ENCODE measurements at places on chromosomes 7 and 10.

DNA sequence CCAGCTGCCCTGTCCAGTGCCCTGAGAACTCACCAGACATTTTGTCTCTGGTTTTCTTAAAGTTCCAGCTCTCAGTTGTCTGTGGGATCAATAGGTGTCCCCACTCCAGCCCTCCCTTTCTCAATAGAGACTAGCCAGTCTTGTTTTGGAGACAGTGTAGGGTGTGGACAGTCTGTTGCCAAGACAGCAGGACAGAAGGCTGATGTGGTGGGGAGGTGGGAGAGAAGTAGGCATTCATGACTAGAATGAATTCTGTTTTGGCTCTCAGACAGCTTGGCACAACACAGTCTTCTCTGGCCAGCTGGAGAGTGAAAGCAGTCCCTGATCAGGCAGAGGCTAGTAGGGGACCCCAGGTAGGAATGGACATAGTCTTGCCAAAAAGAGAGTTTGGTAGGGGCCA, 467.0 kb upstream of the PODXL start:
- no peak for DNase-seq

DNA sequence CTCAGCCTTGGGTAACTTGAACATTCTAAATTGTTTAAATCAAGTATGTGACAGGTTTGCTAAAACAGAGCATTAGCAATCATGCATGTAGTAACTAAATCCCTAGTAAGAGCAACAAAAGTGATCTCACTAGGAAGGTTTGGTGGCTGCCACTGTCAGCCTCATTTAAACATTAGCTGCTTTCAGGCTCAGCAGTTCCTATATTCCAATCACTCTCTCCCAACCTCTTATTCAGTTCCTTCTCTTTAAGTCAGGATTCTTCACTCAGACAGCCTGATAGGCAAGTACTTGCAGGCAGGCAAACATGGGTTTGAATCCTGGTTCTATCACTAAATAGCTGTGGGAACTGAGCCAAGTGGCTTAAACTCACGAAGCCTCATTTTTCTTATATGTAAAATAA, 3.6 kb downstream of the CREB3L2 start:
- no peak for DNase-seq

DNA sequence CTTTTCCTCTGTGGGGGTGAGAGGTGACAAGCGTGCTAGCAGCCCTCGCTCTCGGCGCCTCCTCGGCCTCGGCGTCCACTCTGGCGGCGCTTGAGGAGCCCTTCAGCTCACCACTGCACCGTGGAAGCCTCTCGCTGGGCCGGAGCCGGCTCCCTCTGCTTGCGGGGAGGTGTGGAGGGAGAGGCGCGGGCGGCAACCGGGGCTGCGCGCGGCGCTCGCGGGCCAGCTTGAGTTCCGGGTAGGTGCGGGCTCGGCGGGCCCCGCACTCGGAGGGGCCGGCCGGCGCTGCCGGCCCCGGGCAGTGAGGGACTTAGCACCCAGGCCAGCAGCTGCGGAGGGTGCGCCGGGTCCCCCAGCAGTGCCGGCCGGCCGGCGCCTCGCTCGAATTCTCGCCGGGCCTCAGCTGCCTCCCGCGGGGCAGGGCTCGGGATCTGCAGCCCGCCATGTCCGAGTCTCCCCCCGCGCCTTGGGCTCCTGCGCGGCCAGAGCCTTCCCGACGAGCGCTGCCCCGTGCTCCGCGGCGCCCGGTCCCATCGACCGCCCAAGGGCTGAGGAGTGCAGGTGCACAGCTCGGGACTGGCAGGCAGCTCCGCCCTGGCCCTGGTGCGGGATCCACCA, 352.8 kb upstream of the PODXL start:
- no peak for DNase-seq

GRCh38 chr7:47574482-47575329, 7.2 kb downstream of the TNS3 start:
- no peak for DNase-seq

- no peak for DNase-seq
Measured at GRCh38 chr7:377080-378040, 87.4 kb downstream of the FOXL3 start.

- DNase-seq, result no peak
Measured at GRCh38 chr10:42939237-42939636, 137.6 kb upstream of the RET start.

- DNase-seq, result no peak
Measured at GRCh38 chr10:31209478-31209877, 109.5 kb upstream of the ZEB1 start.

DNA sequence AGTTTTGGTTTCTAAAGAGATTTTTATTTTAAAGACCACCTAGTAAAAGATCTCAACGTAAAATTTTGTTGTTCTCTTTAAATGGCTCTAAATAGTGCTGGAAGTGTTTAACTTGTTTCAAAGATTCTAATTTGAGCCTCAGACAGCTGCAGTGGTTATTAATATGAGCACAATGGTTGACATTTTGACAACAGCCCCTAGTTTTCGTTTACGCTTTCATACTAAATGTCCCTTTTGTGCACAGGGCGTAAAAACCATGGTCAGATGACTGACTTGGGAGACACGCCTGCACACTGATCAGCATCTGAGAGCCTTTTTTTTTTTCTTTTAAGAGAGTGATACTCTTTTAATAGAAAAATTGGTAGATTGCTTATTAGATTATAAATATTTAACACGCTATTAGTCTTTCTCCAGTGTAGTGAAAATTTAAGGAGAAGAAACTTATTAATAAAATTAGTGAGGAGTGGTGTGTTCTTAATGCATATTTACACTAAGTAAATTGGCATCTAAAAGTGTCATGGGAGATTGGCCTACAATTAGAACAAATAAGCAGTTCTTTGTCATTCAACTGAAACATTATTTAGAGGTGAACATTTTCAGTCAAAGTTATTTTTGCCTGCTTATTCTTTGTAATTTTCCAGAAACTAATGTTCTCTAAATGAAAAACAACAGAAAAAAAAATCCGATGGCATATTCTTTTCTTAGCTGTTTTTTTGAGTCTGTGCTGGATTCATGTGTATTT, 182.8 kb upstream of the PHYHIPL start:
- DNase-seq, result no peak

GRCh38 chr10:50805981-50806622, 66.4 kb downstream of the ASAH2B start:
- no peak for DNase-seq

DNA sequence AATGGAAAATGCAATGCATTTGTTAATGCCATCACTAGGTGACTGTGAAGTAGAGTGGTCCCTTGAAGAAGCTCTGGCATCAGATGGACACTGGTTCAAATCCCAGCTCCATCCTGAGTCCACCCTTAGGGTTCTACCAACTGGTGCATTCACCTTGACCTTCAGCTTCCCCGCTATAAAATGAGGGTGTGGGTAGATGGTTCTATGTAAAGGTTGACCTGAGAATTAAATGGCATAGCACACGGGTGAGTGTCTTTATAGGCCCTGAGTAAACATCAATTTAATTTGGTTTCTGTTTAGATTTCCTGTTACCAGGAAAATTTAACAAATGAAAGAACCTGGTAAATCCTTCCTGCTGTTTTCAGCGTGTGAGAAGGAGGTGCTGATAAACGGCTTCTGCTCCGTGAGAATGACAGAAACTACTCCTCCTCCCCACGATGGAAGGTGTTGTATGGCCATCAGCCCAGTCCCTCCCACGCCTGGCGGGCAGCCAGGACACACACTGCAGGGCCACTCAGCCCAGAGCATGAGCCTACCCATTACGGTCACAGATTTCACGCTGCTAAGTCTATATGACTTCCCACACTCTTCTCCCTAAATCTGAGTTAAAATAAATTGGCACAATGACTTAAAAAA, 210.1 kb downstream of the TNS3 start:
- peak; percentile 46 for DNase-seq
